GM12891 (cell line): ENCODE measurements at places on chromosomes 11 and 22.

DNA sequence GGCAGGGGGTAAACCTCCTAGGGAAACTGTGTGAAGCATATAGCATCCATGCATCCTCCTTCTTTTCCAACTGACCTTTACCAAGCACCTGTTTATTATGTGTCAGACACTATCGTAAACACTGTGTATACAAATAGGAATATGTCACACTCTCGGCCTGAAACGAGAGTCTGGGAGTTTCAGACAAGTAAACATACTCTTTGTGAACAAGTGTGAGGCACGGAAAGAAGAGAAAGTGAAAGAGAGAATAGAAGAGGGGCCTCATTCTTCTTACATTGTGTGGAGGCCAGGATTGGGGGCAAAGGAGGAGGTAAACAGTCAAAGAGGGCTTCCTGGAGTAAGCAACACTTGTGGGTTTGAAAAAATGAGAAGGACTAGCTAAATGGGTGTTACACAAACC is 16.4 kb downstream of the CSNK2A3 start:
- no peak for DNase-seq

DNA sequence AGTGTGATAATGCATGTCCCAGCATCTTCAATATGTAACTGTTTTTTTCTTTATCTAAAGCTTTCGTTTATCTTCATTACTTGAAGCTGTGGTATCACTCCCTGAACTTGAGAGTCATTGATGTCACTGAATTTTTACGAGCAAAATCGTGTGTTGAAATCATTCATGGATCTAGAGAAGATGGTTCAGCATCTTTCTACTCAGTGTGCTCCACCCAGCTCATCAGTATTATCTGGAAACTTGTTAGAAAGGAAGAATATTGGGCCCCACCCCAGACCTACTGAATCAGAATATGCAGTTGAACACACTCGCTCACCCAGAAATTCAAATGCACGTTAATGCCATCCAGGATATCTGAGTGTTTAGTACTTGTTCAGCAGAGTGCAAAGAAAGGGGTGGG is 8.3 kb downstream of the CDON start:
- no peak for DNase-seq

GRCh38 chr11:24496736-24497725 is at the start of gene LUZP2:
LUZP2 (plus strand) TSS chr11:24497053.
- DNase-seq, result peak; percentile 1

DNA sequence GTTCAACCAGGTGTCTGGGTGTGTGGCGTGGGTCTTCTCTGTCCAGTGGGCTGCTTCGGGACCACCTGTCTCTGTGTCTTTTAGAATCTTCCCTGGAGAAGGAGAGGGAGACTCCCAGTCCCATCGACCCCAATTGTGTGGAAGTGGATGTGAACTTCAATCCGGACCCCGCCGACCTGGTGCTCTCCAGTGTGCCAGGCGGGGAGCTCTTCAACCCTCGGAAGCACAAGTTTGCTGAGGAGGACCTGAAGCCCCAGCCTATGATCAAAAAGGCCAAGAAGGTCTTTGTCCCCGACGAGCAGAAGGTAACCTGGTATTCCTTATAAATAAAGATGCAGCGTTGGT is 12.2 kb downstream of the TEF start:
- DNase-seq, result no peak

DNA sequence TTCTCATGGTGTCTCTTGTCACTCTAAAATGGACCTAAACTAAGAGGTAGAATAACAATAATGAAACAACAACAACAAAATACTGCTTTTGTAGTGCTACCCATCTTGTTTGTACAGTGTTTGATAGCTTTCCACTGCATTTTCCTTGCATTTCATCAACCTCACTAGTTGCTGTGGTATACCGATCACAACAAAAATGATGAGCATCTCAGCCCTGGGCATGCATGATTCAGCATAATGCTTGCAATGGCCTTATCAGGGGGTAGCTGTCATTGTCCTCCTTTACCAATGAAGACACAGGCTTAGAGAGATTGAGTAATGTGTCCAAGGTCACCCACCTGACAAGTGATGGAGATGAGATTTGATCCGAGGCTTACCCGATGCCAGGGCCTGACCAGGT is 682.5 kb downstream of the NTM start:
- DNase-seq, result no peak

DNA sequence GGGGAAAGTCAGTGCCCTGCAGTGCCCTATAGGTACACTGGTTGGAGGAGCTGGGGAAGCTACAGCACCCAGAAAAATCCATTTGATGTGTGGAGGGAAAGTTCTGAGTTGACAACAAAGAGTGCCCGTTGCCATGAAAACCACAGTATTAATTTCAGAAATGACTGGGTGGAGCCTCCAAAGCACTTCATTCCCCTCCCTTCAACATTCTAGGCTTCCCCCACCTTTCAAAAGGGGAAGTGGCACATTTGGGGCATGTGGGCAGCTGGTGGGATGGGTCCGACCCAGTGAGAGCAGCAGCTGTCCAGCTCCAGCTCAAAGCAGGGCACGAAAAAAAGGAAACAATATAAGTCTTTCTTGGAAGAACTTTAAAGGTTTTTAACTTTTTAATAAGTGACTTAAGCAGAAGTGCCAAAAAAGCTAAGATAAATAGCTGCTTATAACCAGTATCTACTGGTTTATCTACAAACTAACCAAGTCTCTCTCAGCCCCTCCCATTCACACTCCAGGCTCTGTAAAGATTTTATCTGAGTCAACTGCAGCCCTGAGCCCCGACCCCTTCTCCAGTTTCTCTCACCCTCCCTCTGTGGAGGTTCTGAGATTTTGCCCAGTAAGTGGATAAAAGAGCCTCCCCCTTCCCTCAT is 9.0 kb upstream of the AHNAK start:
- no peak for DNase-seq

DNA sequence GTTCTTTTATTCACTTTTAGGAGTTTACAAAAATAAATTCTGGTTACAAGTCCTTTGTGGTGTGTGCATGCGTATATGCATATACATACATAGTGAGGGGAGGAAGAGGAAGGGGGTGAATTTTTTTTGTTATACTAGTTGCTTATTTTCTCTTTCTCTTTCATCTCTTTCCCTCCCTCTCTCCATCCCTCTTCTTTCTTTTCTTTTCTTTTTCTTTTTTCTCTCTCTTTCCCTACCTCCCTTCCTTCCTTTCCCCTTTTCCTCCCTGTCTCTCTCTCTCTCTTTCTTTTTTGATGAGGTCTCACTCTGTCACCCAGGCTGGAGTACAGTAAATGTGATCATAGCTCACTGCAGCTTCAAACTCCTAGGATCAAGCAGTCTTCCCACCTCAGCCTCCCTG is 14.1 kb downstream of the PPP6R2 start:
- DNase-seq, result no peak

DNA sequence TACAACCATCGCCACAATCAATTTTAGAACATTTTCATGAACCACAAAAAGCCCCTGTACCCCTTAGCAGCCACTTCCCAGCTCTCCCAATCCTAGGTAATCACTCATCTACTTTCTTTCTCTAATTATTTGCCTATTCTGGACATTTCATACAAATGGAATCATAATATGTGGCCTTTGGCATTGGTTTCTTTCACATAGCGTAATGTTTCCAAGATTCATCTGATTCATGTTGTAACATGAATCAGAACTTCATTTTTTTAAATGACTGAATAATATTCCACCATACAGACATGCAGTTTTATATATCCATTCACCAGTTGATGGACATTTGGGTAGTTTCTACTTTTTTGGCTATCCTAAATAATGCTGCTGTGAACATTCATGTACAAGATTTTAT is 56.2 kb upstream of the RCN1 start:
- DNase-seq, result no peak

DNA sequence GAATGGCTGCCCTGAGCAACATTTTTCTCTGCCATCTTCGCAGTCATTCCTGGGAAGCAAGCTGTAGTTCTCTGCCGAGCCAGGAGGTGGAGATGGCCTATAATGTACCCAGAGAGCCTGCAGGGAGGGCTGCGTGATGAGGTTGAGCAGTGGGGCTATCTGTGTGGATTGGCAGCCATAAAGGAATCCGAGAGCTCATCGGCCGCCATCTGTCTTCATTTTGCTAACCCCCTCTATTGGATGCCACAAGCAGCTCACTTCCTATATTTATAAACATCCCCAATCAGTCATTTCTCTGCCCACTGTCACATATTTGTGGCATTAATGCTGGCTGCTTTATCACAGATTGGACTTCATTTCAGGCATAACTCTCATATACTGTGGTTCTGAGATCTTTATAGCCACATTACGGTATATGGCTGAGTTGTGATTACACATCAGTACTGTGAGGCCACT is 209.5 kb downstream of the NTM start:
- DNase-seq, result peak; percentile 17
